Calu3 (cell line): ENCODE measurements at places on chromosomes 1 and 21.

DNA sequence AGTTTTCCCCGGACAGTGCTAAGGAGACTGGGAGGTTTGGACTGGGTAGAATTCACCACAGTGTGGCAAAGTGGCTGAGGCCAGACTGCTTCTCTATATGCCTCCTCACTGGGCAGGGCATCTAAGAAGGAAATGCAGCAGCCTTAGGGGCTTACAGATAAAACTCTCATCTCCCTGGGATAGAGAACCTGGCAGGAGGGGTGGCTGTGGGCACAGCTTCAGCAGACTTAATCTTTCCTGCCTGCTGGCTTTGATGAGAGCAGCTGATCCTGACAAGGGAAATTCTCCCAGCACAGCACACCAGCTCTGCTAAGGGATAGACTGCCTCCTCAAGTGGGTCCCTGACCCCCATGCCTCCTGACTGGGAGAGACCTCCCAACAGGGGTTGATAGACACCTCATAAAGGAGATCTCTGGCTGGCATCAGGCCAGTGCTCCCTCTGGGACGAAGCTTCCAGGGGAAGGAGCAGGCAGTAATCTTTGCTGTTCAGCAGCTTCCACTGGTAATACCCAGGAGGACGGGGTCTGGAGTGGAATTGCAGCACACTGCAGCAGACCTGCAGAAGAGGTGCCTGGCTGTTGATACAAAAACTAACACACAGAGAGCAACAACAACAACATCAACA, 25.2 kb downstream of the KIFAP3 start:
- DNase-seq, result no peak

DNA sequence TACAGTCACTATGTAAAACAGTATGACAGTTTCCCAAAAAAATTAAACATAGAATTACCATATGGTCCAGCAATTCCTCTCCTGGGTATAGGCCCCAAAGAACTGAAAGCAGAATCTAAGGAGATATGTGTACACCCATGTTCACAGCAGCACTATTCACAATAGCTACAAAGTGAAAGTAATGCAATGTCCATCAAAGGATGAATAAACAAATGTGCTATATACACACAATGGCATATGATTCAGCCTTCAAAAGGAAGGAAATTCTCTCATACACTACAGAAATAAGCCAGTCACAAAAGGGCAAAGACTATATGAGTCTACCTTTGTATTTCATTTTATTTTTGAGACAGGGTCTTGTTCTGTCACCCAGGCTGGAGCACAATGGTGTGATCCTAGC, 120.4 kb downstream of the TOMM20 start:
- DNase-seq, result no peak

DNA sequence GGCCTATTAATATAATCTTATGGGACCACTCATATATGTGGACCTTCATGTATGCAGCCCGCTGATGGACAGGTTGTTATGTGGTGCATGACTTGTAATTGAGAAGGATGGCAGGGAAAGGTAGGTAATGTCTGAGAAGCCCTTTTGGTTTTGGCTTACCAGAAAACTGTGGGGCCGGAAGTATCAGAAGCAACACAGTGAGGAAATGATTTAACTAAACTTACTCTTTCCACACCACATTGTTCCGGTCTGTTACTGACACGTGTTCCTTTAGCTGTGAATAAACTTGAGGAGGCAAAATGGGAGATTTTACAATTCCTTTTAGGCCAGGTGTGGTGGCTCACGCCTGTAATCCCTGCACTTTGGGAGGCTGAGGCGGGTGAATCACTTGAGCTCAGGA, 32.4 kb downstream of the KIF1B start:
- no peak for DNase-seq

- DNase-seq, result no peak
These were observed 24.6 kb upstream of the SLC2A1 start for GRCh38 chr1:42983253-42983652.

- peak; percentile 51 for DNase-seq
These were observed 75.6 kb upstream of the ROR1 start for GRCh38 chr1:63698001-63698838.

- no peak for DNase-seq
These were observed 69.3 kb downstream of the NR5A2 start for GRCh38 chr1:200096774-200097173.

DNA sequence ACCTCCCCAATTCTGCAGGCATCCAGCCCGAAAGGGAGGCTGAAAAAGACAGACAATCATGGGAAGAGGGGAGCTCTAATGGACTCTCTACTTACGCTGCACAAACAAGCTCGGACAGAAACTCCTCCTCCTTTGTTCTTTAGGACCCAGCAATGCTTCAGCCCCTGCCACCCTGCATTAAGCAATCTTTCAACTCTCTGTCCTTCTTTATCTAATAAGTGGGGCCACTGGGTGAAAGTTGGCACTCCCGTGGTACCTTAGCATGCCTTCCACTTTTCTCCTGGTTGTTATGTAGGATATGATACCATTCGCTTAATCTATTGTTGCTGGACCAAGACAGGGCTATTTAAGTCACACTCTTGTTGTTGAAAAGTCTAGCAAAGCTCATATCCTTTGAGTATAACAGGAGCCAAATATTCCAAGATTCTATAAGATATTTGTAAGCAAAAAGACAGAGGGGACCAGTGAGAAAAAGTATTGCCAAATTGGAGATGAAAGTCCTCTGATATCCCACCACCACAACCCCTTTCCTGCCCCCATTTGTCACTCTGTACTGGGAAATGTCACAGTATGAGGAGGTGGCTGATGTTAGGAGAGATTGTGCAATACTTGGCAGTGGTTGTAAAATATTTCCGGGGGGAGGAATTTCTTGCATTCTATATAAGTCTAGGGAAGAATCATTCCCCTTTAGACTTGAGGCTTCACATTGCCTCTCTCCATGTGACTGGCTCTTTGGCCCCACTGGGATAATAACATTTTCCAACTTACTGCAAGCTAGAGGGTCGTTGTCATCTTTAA, 137.3 kb upstream of the GJB5 start:
- DNase-seq, result no peak

DNA sequence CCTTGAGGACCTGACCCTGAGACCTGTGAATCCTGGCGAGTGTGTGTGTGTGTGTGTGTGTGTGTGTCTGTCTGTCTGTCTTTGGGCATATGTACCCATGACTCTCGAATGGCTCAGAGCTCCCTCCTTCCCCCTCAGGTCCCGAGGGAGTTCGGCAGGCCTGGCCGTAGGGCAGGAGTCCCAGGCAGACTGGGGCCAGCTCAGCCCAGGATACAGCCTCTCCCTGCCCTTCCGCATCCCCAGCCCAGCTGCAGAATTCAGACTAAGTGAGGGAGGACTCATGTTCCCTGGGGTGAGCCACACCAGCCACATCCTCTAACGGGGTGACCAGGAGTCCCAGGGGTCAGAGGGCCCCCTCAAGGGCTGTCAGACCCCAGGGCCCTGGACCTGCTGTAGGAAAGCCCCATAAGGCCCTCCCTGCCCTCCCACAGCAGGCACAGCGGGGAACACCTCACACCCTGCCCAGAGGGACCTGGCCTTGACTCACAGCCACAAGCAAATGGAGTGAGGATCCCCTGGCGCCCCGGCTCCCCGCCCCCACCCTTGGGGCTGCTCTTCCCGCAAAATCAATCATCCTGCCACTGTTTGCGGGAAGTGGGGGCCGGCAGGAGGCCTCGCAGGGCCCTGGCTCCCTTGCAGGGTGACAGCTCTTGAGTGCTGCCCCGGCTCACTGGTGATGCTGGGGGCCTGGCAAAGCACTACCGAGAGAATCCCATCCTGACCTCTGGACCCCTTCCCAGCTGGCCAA, 101.7 kb upstream of the CASZ1 start:
- no peak for DNase-seq

- DNase-seq, result no peak
These were observed 18.6 kb upstream of the GBP5 start for GRCh38 chr1:89291276-89291675.

DNA sequence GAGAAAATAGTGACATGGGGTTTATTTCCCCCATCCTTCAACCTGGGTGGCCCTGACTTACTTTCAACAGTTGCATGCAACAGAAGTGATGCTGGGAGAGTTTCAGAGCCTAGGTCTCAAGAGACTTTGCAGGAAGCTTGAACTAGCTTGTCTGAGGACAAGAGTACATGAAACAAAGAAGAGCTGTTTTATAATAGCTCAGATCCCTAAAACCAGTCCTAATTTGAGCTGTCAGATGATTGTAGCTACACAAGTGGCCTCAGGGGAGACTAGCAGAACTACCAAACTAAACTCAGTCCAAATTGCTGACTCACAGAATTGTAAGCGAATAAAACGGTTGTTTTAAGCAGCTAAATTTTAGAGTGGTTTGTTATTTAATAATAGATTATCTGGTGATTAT, 17.1 kb downstream of the RC3H1 start:
- DNase-seq, result no peak

DNA sequence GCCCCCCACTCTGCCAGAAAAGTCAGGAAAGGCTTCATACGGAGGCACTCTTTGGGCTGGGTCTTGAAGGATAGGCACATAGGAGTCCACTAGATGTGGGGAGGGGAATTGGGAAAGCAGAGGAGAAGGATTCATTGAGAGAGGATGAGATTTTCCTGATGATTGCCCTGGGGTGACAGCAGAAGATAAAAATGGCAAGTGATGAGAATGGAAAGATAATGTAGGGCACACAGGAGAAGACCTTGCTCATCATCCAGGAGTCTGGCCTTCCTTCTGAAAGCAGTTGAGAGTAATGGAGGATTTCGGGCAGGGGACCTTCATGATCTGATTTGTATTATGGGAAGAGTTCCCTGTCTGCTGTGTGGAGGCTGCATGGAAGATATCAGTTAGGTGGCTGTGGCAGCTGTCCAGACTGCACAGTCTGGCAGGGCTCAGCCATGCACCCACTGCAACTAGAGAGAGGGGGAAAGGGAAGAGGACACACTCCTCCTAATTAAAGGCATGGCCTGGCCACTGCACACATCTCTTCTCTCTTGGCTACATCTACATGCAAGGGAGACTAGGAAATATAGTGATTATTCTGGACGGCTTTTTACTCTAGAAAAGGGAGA, 9.6 kb upstream of the FABP3 start:
- no peak for DNase-seq
